Central memory CD4-positive, alpha-beta T cell (primary cell): ENCODE measurements at places on chromosomes 13 and 19.

- DNase-seq = no peak
Measured at GRCh38 chr13:112060282-112060830, 6.6 kb upstream of the SOX1 start.

DNA sequence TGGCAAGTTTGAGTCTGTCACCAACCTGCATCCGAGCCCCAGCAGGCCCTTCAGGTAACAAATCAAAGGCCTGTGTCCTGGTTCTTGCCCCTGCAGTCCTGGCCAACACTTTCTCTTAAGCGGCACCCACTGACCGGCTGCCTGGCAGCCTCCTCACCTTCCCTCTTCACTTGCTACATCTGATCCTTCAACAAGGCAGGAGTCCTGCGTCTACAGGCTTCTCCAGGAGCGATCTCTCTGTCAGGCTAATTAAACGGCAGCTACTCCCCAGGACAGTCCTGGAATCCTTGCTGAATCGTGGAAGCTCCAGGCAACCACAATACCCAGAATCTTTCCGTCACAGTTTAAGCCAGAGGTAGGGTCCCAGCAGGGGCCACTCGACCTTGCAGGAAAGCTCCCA lies 41.1 kb upstream of the GAS6 start:
- DNase-seq = no peak

GRCh38 chr13:100517728-100518127 lies 70.9 kb downstream of the GGACT start:
- no peak for DNase-seq

DNA sequence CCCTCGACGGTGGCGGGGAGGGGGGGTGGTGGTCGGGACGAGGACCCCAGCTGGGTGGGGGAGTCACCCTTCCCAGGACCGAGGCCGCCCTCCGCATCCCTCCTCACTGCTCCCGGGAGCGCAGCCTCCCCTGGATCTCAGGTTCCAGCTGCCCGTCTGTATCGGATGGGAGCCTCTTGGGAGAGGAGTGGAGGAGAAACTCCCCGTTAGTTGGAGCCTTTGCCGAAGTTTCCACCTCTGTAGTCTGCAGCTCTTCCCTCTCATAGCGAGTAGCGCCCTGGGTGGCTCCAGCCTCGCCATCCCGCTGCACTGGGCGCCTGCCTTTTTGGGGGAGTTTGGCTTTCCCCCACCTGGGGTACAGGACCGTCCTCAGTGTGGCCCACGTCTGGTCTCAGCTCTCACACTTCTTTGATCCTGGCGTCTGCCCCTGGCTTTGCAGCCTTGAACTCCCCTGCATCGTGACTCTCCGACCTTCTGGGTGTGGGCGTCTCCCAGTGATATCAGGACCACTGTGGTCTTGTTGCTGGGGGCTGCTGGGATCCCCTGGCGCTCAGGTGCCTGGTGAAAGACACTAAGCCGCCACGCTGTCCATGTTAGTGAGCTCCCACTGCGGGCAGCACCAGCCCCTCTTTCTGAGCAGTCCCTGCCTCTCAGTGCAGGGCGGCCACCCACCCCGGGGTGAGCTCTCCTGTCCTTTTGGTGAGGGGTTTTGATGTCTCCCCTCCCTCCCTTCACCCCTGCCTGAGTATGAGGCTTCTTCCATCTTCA lies 1.1 kb downstream of the CNOT3 start:
- no peak for DNase-seq
